ENCODE measurements at places on chromosomes 2 and 18.

DNA sequence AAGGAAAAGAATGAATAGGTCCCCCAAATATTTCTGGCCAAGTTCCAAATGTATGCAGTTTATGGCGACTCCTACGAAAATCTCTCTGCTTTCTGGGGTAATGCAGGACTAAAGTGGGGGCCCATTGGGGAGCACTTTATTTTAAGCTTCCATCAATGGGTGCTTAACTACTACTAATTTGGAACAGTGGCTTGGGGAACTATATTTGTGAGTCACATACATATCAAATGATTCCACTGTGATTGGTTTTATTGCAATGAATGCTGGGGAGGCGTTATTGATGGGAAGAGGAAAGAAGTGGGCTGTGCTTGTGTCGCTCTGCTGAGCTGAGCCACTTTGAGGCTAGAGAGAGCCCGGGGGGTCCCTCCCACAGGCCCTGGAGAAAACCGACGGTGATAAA is 560.4 kb upstream of the SALL3 start:
- DNase-seq, result no peak

- DNase-seq, result no peak
Observed at GRCh38 chr2:15819562-15820256, 120.6 kb upstream of the MYCN start.

- no peak for DNase-seq
Observed at GRCh38 chr18:11726556-11726955, 37.5 kb downstream of the GNAL start.

DNA sequence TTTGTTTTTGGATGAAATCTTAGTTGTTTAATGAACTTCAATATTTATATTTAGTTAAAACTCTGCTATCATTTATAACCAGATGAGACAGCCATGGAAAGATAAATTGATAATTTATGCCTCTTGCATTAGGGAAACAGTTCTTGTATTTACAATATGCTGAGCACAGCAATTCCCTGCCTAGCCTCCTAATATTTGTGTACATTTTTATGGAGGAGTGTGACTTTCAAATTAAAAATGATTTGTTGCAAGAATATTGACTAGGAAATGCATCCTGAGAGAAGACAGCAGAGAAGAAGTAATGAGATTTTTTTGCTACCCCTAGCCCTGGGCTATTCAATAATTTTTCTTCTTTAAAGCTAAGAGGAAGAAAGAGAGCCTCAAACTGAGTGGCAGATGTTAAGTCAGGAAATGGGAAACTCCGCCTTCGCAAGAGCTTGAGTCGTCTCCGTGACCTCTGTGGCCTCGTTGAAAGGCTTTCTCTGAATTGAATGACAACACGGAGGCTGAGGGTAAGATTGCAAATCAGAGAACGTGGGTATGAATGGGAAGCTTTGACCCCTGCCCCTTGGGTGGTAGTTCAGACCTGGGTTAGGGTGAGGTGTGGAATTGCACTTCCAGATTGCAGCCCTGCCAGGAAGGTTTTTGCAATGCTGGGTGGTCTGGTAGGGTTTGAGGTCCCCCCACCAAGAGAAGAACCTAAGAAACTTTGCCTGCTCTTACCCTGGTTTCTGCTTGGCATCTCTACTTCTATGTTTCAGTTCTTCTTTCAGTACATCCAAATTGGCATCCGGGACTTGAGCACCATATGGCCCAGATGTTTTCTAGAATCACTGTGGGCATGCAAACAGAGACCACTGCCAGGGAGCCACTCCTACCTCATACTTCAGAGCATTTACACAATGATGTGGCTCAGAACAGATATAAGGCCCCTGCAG is 210.3 kb upstream of the RBMS1 start:
- DNase-seq, result no peak

GRCh38 chr2:142031656-142032055 is 99.2 kb downstream of the LRP1B start:
- no peak for DNase-seq

GRCh38 chr18:50629148-50629631 is 69.3 kb downstream of the MAPK4 start:
- DNase-seq, result no peak

- DNase-seq, result no peak
Observed at GRCh38 chr2:219916281-219916680, 288.9 kb downstream of the SLC4A3 start.
